ENCODE measurements at places on chromosomes 12 and 14.

- DNase-seq = no peak
These were observed 4.1 kb upstream of the CLEC4D start for GRCh38 chr12:8508910-8509841.

GRCh38 chr12:105272152-105272551 is 36.2 kb upstream of the APPL2 start:
- no peak for DNase-seq

DNA sequence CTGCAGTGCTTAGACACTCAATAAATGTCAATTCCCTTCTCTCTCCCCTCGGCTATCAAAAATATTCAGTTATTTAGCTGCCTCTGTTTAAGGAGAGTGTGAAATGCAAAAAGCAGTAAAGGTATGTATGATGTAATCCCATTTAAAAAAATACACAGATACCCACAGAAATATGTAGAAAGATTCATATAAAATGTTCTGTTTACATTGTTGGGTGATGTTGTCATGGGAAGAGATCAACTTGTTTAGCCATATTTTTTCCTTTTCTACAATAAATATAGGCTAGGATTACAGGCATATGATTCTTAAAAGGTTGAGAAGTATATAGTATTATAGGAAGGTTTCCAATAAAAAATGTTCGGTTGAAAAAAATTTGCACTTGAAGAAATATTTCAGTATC is 7.8 kb downstream of the PPP2R3C start:
- DNase-seq = no peak

DNA sequence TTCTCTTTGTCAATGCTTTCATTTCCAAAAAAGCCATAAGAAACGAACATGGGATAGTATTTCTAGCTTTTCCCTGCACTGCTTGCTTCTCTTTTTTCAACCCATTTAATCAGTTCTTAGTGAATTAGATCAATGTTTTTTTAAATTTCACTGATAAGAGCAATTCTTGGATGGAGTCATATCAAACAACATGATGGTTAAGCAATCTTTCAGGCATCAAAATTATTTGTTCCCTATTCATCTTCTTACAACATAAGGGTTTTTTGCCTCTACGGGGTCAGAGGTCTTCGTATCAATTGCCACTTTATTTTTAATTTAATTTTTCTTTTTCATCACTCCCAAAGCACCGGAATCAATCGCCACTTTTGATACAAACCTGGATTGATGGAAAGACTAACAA is 103.8 kb upstream of the RESF1 start:
- DNase-seq = no peak

GRCh38 chr12:108606492-108606891 is 8.6 kb upstream of the TMEM119 start:
- no peak for DNase-seq

DNA sequence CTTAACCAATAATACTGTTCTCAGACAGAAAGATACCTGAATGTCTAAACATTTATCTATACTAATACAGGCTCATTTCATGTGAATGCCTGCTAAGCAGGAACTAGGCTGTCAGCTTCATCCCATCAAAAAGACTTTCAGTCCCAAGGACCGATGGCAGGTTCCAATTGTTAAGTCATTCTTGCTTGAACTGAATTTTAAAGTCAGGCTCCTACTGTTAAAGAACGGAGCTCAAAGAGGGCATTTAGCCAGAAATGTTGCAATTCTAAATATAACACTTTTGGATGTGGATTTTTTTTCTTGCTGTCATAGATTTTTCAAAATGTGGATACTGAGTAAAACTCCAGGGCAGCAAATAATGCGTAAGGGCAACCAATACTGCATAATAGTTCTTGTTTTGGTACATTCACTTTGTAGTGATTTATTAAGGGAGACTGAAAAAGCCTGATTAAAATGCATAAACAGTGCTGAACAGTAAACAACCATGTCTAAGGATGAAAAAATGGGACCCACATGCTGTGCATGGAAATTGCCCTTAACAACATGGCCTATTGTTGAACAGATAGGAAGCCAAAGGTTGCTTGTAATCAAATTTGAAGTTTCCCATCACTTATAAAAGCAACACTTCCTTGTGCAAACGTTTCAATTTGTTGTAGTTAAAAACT is 38.6 kb upstream of the DBX2 start:
- DNase-seq = no peak

DNA sequence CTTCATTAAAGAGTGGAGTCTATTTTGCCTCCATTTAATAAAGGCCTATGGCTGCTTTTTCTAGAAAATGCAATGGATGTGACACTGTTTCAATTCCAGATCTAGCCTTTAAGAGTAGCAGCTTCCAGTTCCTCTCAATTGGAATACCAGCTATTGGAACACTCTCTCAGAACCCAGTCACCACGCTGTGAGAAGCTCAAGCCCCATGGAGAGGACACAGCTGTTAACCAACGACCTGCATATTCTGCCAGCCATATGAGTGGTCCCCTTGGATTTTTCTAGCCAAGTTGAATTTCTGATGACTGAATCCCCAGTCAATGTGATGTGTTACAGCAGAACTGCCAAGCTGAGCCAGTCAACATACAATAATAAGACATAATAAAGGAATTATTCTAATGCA is 131.8 kb downstream of the TMTC3 start:
- DNase-seq = no peak

DNA sequence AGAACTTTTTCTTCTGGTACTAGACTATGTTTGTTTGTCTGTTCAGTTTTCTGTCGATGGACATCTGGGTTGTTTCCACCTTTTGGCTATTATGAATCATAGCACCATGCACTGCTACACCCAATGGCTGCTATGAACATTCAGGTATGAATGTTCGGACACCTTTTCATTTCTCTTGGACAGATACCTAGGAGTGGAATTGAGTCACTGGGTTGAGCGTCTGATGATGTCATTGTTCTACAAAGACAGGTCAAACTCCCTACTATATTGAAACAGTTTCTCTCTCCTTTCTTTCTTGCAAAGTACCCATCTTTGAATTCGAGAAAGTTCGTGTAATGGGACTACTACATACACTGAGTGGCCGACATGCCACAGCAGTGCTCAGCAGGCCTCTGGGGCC is 44.7 kb downstream of the KCTD10 start:
- no peak for DNase-seq

DNA sequence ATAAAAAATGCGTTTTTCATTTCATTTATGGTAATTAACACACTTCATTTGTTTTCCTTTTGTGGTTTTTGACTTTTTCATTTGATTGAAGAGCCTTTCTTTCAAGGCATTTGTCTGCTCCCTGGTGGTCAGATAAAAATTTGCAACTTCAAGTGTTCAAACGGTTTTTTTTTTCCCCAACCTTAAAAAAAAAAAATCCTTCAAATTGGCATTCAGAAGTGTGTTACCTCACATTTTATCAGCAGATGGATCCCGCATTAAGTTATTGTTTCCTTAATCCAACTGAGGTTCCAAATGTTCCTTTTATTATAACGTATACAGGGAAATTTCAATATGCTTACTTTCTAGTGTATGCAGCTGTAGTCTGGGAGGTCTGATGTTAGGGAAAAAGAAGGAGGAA is 47.2 kb downstream of the MYF5 start:
- no peak for DNase-seq

DNA sequence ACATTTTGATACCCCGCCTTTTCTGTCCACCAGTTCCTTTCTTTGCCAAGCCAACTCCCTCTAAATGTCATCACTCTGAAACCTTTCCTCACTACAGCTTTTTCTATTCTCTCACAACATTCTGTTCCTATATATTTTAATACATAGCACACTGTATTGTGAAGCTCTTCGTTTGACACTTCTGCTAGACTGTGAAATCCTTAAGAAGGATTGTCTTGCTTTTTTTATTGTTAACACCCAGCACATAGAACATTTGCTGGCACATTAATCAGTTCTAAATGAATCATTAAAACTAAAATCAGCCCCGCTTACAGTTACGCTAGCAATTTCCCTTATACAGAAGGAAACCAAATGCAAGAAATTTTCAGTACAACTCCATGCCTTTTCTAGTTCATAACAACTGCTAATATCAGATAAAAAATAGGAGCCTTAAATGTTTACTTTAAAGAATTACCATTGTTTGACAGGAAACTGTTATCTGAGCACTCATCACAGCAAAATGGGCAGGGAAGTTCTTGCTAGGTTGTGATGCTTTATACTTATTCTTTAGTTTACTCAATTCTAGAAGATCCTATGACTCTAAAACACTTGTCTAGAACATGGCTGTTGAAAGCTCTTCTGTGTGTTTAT is 93.5 kb downstream of the PPP1R12A start:
- no peak for DNase-seq

GRCh38 chr12:123868791-123869190 is 103.8 kb downstream of the CCDC92 start:
- no peak for DNase-seq

DNA sequence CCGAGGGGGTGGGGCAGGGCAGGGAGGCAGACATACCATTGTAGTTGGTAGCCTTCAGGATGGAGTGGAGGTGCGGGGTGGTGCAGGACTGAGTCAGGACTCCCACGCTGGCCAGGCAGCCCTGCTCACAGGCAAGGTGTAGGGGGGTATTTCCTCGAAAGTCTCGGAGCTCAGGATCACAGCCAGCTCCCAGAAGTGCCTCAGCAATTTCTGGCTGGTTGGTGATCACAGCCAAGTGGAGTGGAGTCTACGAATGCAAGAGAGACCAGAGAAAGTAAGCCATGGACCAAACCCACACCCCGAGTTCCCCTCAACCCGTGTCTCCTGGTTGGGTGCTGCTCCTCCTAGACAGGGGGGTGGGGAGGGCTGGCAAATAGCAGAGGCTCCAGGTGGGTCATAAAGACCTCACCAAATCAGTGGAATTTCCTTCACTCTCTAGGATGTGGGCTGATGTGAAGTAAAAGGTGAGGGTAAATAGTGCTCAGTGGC is 1.4 kb downstream of the NFKBIA start:
- DNase-seq = no peak

GRCh38 chr12:3821441-3821840 is 51.8 kb downstream of the PARP11 start:
- no peak for DNase-seq

GRCh38 chr12:76784600-76785051 is 20.7 kb downstream of the ZDHHC17 start:
- no peak for DNase-seq

GRCh38 chr12:113075137-113075683 is 18.7 kb downstream of the DTX1 start:
- DNase-seq = no peak

DNA sequence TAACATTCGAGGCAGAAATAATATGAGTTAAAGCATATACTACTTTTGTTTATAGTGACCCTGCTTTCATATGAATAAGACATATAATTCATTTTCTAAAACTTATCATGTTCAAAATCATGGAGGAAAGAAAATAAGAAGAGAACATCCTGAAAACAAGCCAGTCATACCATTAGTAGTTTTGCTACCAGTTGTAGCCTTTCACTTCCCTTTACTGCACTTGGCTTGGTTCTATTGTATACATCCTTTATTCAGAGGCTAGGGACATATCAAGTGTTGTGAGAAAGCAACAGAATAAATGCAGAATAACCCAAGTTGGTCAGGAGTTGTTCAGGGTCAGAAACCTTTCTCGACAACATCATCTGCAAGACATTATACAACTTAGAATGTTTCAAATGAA is 598.7 kb downstream of the SOX5 start:
- DNase-seq = no peak

DNA sequence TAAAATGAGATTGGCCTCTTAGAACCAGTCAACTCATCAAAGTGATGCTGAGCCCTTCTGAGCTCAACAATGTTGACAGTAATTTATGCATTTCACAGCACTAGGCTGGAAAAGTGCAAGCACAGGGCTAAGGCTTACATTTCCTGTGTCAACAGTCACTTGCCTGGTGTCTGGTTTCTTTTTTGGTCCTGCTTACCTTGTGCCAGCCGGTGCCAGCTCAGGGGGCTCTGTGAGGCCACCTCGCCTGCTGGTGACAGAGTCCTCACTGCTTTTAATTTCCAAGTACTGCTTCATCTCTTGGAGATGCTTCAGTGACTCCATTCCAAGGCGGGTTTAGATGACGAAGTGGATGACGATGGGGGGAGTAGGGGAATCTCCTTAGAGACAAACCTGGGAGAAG is 53.1 kb upstream of the KCNA1 start:
- no peak for DNase-seq

GRCh38 chr14:37197421-37198272 is at the start of gene MIPOL1:
Gene MIPOL1 (plus strand): TSS chr14:37197937. CDS start chr14:37247889, 49,952 bp downstream.
- no peak for DNase-seq

All from esophagus squamous epithelium (tissue), 5 donors.